ENCODE measurements at places on chromosomes 5 and 9.

- DNase-seq: no peak
Observed at GRCh38 chr5:93209476-93209875, 371.5 kb downstream of the NR2F1-AS1 start.

DNA sequence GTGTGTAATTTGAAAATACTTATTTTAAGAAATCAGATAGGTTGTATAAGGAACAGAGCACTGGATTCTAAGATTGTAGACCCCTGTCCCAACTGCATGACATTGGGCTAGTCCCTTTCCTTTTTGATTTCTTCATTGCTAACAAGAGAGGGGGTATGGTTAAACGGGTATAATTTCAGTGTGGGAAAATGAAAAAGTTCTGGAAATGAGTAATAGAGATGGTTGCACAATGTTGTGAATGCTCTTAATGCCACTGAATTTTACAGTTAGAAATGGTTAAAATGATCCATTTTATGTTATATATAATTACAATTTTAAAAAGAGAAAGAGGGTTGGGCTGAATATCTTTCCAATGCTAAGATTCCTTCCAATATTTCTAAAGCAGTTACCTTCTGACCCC lies 103.3 kb upstream of the LHFPL2 start:
- peak; percentile 75 for DNase-seq

DNA sequence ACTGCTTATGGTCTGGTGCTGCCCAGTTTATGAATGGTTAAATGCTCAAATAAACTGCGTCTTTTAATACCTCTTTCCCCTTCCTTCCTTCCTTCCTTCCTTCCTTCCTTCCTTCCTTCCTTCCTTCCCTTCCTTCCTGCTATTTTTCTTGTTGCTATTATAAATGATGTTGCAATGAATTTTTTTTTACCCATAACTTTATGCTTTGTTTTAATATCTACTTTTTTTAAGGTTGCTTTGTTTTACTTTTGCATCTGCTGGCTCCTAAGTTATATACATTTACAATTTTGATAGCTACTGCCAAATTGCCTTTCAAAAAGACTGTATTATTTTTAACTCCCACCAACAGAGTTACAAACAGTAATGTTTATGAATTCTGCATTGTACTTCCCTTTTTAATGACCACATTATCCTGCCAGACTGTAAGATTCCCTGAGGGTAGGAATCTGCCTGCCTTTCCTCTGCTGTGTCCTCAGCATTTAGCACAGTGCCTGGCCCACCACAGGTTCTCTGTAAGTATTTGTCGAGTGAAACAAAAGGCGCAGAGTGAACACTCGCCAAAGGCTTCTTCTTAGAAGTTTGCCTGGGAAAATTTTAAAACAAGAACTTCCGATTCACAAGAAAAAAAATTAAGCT lies 36.9 kb downstream of the KIF4B start:
- DNase-seq: no peak

GRCh38 chr5:174323878-174324281 lies 278.4 kb downstream of the NSG2 start:
- DNase-seq: peak; percentile 60

- peak; percentile 24 for DNase-seq
Observed at GRCh38 chr9:3138231-3139229, 294.6 kb upstream of the PUM3 start.

DNA sequence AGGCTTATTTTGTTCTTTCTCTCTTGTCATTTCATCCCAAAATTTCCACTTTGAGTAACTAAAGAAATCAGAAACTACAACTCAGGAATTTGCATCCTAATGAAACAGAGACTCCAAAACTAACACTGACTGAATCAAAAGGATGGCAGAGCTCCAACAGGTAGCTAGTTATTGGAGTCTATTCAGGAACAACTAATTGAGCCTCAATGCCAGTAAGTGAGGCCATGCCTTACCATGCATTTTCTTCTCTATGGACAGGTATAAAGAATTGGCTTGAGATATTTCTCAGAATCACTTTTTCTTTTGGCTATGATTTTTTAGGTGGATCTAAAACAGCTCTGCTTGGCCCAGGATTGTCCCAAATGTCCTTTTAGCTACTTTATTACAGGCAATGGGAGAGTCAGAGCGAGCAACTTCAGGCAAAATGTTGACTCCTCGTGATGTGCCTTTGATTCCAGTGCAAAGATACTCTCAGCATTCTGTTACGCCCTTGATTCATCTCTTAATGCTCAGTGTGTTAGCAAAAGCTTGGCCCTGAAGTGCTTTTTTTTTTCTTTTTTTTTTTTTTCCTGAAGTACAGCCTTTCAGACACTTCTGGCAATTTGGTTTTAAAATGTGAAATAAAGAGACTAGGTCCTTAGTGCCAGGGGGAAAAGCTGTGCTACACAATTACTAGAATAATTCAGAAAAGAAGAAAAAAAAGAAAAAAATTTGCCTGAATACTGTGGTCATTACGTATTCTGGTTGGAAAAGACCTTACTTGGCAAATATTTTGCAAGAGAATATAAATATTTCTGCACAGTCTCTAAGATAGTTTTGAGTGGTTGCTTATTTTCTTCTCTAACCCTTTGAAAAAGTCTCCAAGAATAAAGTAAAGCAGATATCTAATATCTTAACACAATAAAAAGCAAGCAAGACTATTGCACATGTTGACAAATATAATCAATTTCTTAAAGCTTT lies 423.7 kb downstream of the ANXA1 start:
- DNase-seq: no peak

DNA sequence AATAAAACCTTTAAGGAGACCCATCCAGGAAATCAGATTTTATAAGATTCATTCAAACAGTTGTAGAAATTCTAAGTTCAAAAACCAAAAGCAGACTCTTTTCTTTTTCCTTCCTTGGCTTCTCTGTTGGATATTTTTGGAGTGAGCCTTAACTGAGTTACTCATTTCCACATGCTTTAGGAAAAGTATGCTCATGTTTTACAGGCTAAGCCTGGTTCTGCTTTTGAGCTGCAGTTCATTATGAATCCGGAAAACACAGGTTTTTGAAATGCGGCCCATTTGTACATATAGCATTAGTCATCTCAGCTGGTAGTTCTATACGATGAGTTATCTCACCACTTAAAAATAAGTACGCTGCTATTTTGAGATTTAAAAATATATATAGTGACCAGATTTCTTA lies 156.6 kb upstream of the DMRT1 start:
- DNase-seq: peak; percentile 75

DNA sequence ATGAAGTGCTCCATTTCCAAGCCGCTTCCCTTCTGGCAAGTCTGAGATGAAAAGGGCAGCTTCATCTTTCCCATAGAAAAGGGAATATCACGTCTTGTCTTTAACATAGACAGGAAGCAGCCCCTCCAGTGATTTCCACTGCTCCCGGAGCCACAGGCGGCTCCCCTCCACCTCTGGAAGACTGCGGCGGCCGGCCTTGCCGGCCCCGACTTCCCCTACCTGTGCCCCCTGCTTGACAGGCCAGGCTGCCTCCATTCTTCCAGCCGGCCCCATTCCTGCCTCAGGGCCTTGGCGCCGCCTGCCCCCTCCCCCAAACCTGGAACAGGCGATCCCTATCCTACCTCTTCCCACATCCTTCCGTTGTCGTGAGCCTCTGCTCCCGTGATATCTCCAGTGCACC lies 141.8 kb downstream of the ZNF354C start:
- no peak for DNase-seq

DNA sequence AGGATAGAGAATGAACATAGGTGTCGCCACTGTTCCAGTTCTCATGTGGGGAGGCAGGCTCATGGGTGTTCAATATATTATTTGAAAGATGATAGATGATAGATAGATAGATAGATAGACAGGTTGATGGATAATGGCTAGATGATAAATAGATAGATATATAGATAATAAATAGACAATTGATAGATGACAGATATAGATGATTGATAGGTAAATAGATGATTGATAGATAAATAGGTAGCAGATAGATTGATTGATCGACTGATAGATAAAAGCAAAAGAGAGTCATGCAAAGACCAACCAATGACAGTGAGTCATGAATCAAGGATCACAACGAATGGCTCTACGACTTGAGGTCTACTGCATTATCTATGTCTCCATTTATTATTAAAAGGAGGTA lies 30.4 kb downstream of the SPARC start:
- DNase-seq: no peak

- DNase-seq: no peak
Observed at GRCh38 chr9:1473956-1474634, 423.9 kb downstream of the DMRT2 start.

DNA sequence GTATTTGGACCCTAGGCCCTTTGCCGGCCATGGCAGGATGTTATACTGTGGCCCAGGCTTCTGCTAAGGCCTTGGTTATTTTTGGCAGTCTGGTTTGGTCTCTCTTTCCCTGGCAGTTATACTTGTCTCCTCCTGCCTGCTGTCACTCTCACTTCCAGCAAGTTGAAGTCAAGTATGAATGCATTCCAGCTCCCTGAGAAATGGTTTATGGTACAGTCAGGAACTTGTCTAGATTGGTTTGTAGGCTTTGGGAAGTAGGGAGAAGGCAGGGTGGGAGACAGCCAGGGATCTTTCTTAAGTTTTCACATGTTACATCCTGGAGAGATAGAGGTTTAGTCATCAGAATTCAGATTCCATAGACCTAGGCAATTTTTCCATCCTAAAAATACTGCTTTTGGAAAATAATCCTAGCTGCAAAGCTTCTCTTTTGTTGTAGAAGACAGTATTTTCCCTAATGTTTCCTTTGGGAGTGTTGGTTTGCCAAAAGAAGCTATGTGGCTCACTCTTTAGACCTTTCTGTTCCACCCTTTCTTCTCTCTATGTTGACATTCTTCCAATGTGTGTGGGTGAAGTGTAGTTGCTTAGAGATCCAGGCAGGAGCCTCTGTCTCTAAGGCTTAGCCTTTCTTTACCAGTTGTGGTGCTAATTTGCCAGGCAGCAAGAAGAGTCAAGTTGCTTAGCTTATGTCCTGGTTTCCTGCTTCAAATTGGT lies 2.5 kb upstream of the KDM3B start:
- peak; percentile 26 for DNase-seq

- no peak for DNase-seq
Observed at GRCh38 chr9:30977965-30978364, 1406.5 kb upstream of the ACO1 start.

DNA sequence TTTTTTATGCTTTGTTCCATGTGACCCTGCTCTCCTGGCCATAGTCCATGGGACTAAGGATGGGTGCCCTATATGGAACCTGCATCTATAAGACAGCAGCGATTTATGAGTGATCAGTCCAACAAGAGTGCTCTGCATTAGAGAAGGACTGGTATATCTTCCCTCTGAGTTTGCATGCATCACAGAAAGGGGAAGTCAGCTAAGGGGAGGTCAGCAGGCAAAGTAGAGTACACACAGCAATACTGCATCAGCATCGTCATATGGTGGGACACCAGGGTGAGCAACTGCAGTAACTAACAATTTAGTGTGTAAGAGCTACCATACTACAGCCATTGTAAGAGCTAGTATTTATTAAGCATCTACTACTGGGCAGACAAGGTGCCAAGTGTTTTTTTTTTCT lies 311.3 kb downstream of the NDUFS4 start:
- DNase-seq: no peak

GRCh38 chr5:76524101-76524835 lies 98.9 kb downstream of the F2RL2 start:
- peak; percentile 46 for DNase-seq

- DNase-seq: no peak
Observed at GRCh38 chr5:146762830-146763229, 115.7 kb downstream of the PPP2R2B start.

- DNase-seq: no peak
Observed at GRCh38 chr5:145848854-145849253, 13.7 kb upstream of the PRELID2 start.

- peak; percentile 51 for DNase-seq
Observed at GRCh38 chr9:16868701-16869100, 1.8 kb downstream of the BNC2 start.

GRCh38 chr5:135156337-135156714 lies 122.3 kb upstream of the PITX1 start:
- DNase-seq: no peak

GRCh38 chr9:87567001-87567400 lies 69.3 kb downstream of the DAPK1 start:
- no peak for DNase-seq

DNA sequence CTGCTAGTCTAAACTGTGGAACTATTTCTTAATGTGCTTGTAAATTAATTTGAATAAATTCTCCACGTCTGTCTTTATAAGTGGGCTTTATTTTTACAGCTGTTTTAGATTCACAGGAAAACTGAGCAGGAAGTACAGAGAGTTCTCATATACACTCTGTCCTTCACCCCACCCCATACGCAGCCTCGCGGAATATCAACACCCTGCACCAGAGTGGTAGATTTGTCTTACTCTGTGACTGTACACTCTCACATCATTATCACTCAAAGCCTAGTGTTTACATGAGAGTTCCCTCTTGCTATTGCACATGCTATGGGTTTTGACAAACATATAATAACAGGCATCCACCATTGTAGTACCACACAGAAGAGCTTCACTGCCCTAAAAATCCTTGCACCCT lies 179.7 kb upstream of the DAB2 start:
- peak; percentile 63 for DNase-seq

DNA sequence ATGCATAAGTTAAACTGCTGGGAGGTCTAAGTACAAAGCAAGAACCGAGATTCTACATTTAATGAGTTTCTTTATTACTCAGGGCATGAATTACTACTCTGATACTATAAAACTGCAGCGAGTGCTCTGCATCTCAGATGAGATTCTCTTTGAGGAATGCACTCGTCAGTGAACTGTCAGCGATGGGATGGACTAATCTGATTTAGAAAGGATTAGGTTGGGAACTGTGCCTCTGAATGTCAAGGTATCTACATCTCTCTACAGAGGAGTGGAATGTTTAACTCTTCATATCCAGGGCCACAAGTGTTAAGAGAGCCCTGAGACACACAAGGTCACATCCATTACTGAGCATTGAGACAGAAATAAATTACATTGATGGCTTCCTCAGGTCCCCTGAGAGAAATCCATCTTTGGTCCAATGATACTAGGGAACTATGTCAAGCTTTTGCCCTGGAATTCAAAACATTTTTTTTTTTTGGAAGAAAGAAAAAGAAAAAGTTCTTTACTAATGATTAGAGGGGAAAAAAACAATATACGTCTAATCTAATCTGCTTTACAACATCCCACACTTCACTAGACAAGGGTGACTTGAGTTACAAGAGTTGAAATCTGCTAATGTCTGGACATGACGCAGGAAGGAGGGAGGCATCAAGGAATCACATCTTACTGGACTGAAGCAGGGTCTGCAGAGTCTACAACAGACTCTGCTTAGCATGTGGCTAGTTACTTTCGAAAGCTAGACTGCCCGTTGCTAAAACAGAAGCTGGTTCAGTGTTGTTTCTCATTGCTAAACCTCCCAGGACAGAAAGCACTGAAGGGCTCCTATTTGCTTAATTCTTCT lies 270.0 kb upstream of the TLE4 start:
- DNase-seq: no peak

GRCh38 chr5:1788828-1789227 lies 10.8 kb downstream of the MRPL36 start:
- DNase-seq: no peak

GRCh38 chr9:128098297-128099230 lies 29.0 kb downstream of the PTGES2 start:
- peak; percentile 99 for DNase-seq

All from iris pigment epithelial cell (primary cell).